ENCODE measurements at places on chromosomes 3 and 15.

DNA sequence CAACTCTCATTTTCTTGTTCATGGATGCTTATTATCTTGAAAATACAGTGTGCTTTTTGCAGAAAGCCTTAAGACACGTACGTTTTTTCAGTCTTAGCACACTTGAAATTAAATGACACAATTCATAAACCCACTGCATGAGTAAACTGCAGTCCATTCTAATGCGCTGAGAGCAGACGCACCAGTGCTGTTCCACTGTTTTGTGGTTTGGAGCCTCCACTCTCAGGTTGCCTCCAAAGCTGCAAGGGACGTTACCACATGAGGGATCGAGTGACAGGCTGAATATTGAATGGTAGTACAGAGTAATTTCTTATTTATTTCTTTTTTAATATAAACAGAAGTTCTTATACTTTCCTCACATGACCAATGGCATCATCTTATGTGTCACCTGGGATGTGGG, 12.3 kb downstream of the IQCH start:
- DNase-seq, result no peak

DNA sequence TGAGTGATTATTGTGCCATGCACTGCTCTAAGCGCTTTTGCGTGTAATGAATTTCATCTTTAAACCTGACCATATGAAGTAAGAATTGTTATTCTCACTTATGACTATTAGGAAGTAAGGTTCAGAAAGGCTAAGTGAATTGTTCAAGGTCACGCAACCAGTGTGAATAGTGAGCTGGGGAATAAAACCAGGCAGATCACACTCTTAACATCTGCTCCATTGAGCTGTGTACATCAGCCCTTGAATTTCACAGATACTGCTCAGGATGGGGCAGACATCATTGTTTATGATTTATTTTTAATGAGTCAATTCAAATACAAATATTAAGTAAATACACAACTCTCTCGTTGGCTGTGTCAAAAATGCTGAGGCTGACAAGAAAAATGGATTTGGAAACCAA, 184.5 kb downstream of the FNDC3B start:
- DNase-seq, result no peak

DNA sequence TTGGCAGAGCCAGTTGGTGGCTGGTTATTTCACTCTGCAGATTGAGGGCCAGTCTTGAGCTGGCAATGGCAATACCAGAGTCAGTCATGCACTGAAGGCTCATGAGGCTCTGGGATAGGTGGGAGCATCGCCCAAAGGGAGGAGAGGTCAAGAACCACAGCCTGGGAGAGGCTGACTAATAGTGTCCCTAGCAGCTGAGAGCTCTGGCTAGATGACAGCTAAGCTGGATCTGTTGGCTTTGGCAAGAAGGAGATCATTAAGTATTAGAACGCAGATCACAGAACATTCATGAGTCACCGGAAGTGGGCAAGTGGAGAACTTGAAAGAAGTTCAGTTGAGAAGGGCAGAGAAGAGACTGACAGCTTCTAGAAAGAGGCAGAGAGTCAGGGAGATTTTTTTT, 521.1 kb downstream of the NR2F2 start:
- DNase-seq, result no peak

GRCh38 chr3:39378088-39378487, 5.1 kb upstream of the SLC25A38 start:
- DNase-seq, result no peak

DNA sequence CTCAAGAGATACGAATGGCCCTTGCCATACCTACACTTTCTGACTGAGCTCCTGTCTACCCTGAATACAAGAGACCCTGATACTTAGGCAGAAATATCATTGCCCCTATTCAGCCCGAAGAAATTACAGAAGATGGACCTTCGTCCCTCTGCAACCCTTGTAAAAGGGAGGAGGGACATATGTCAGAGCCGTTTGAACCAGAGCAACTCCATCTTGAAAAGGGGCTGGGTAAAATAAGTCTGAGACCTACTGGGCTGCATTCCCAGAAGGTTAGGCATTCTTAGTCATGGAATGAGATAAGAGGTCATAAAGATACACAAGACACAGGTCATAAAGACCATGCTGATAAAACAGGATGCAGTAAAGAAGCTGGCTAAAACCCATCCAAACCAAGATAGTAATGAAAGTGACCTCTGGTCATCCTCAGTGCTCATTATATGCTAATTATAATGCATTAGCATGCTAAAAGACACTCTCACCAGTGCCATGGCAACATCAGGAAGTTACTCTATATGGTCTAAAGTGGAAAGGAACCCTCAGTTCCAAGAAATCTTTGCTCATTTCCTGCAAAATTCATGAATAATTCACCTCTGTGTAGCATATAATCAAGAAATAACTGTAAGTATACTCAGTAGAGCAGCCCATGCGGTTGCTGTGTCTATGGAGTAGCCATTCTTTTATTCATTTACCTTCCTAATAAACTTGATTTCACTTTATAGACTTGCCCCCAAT, 49.7 kb upstream of the GPD1L start:
- no peak for DNase-seq

DNA sequence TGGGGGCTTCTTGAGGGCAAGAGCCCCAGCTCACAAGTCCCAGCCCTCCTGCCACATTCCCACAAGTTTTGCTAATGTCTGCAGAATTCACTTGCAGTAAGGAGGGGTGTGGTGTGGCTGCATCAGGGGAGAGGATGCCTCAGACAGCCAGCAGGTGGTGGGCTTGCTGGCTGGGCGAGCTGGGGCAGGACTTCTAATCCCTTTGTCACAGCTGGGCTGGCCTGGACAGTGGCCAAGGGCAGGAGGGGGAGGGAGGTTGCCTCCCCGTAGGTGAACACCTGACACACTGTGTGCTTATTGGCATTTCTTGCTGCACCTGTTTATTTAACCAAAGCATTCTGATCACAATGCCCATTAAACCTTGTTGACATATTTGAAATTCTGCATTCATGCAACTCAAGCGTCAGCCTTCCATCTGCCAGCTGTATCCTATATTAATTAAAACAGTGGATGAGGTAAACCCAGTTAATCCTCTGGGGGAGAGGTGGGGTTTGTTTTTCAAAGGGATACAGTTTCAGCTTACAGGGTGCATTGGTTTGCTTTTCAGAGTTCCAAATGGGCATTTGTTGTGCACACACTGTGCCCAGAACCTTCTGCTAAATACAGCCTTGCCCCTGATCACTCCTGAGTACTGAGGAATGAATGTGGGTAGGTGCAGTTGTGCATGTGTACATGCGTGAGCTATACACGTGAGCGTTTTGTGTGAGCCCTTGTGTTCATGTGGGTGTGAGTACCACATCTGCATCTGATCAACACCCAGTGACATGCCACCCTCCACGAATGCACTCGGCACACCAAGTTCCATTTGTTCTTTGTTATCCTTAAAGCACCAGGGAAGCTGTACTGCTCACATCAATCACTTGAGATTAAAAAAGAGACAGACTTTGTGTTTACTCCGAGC, 268.7 kb downstream of the XXYLT1 start:
- peak; percentile 99 for DNase-seq

- DNase-seq, result no peak
Measured at GRCh38 chr3:86221601-86222000, 769.3 kb downstream of the VGLL3 start.

DNA sequence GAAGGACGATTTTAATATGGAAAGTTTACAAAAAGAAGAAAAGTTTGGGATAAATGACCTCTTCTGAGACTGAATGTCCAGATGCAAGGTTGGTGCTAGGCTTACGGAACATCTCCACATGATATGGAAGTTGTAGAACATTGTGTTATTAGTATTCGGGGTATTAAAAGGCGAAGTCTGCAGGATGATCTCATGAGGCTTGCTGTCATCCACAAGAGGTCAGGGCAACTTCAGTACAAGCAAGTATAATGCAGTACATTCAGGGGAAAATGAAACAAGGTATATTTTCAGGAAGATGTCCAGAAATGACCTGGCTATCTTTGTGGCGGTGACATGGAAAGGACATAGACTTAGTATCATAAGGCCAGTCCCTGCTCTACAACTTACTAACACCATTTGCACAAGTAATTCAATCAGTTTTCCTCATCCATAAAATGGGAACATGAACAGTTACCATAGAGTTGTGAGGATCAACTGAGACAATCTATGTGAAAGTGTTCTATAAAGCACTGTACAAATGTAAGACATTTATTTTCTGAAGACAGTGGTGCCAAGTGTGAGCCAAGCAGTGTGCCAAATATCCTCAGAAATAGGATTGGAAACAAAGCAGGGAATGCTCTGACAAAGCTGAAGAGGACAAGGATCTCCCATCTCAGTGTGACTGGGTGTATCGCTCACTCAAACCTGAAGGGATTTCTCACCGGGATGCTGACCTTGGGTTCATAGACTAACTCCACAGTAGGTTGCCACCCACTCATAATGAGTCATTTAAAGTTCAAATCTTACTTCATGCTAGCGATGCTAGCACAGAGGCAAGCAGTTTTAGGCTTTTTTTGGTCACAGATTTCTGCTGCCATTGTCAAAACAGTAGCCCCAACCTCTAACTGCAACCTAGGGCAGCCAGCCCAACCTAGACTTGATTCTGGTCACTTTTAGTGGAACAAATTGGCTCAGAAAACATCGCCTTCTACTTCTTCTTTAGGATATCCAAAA, 118.3 kb downstream of the TIGIT start:
- no peak for DNase-seq

DNA sequence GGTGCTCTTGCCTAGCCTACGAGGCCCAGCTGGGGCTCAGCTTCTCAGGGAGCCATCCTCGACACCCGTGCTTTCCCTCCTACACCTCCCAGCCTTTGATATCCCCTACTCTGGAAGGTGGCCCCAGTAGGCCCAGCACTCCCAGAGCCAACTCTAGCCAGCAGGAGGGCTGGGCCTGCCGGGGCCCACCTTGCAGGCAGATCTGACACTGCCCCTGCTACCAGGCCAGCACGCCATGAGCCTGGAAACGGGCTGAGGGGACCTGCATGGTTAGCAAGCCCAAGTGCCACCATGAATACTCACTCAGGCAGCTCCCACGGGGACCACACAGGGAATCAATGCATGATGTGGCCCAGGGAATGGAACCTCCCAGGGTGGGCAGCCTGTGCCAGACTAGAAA, 123.7 kb downstream of the SMAD6 start:
- no peak for DNase-seq

DNA sequence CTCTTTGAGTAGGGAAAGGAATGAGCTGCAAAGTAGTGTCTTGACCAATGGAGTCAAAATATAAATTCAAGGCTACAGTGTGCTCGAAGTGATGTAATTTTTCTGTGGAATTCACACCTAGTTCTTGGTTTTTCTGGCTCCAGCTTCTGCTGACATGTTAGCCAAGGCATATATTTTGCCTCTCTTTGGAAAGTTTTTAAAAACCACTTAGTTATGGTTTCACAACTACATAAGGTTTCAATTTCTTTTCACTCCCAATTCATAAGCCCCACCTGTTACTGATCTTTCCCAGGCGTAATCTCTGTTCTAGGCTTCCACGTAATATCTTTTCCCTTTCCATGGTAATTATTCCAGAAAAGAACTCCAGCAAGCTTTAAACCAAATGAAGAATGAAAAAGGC, 46.9 kb downstream of the GADL1 start:
- no peak for DNase-seq

DNA sequence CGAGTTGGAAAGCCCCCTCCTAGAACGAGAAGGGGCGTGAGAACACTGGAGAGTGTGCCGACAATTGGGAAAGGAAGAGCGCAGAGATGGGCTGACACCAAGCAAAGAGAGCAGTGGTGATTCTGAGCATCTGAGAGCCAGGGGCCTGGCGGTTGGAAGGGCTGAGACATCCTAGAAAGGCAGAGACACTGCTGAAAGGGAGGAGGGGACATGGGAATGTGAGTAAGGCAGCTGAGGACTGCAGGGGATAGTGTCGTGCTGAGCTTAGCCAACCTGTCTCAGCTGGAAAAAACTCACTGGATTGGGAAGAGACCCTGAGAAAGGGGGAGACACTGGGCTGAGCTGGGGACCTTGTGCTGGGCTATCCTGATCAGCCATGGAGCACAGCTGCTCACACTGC, 58.1 kb upstream of the SLC6A6 start:
- no peak for DNase-seq

DNA sequence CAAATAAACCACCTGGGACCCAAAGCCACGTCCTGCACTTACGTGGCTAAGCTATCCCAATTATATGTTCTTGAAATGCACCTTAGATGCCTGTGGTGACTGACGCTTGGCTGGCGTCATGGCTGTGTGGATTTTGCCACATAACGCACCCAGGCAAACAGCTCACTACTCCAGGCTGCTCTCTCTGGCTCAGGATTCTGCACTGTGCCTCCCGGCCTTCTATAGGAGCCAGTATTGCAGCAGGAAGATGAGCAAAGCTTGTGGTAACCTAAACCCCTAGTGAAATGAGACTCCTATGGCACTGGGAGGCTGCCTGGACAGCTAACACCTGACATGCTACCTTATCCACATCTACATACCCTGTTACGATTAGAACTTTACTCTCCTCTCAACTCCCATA, 179.3 kb downstream of the THRB start:
- no peak for DNase-seq

GRCh38 chr3:4848176-4848825, 130.9 kb upstream of the BHLHE40 start:
- no peak for DNase-seq

GRCh38 chr15:40342416-40343320, 1.9 kb upstream of the CCDC9B start:
- DNase-seq, result no peak
